Upper lobe of right lung (tissue), 1 donor: ENCODE measurements at places on chromosomes 12 and 14. TPM values are rescaled to one million over a fixed set of nuclear protein-coding genes. Genes with fewer than 3 reads are reported as not detected.

Gene FAM186B
- total RNA-seq = 0.75 TPM

Gene PRH2
- not detected for total RNA-seq

Gene C12orf54
- total RNA-seq = not detected

Gene LBHD2
- total RNA-seq = not detected

Gene CMAS
- total RNA-seq = 29.4 TPM

Gene TECPR2
- total RNA-seq = 21.4 TPM

Gene AQP2
- not detected for total RNA-seq
